ENCODE measurements at places on chromosomes 11 and 22.

- no peak for DNase-seq
Observed at GRCh38 chr11:95081412-95081811, 8.2 kb upstream of the ENDOD1 start.

GRCh38 chr11:133708547-133709051 is 136.7 kb downstream of the SPATA19 start:
- no peak for DNase-seq

GRCh38 chr22:19440411-19441195 is 6.9 kb downstream of the C22orf39 start:
- DNase-seq = no peak

DNA sequence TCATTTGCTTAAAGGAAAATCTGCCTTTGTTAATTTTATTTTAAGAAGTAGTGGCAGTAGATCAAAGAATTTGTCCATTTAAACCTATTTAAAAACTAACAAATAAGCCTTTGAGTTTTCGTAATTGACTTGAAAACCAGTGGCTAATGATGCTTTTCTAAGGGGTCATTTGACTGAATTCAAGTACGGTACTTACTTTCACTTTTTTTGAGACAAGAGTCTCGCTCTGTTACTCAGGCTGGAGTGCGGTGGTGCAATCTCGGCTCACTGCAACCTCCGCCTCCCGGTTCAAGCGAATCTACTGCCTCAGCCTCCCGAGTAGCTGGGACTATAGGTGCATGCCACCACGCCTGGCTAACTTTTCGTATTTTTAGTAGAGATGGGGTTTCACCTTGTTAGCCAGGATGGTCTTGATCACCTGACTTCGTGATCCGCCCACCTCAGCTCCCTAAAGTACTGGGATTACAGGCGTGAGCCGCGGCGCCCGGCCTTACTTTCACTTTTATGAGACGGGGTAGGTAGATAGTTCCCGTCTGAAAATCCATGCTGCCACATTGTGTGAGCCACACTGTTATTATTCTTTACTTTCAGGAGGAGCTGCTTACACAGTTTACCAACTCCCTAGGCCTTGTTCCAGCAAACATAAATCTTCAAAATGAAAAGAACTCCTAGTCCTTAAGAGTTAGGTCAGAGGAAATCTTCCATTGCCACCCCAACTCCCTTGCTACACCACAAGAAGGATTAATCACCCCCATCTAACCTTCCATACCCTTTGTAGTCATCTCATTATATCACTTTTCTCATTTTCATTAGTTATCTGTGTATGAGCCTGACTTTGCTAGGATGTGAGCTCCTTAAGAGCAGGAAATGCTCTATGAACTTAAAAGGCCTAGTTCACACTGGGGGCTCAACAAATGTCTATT is 926.6 kb upstream of the CCDC90B start:
- peak; percentile 5 for DNase-seq

GRCh38 chr22:46671824-46672432 is 51.7 kb downstream of the GRAMD4 start:
- DNase-seq = no peak

DNA sequence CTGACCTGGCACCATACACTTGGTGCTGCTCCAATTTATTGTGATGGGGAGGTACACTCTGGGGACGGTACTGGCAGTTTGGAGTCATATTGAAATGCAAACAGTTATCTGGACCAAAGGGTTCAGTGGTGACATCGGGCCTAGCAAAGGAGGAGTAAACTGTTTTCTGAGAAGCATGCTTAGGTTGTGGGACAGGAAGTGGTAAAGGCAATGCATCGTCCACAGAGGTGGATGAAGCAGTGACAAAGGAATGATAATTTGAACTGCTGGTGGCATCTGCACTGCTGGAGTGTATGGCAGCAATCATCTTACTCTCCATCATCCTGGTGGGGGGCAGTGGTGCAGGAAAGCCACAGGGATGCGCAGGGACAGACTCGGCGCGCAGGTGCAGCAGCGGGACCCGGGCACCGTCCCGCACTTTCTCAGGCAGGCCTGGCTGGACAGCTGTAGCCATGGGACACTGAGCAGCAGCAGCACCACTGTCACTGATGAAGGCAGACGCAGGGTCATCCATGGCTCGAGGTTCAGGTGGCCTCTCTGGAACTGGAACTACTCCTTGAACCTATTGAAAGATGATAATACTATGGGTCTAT is 28.0 kb upstream of the TP53AIP1 start:
- no peak for DNase-seq

- peak; percentile 20 for DNase-seq
Observed at GRCh38 chr22:37020192-37020479, 594 bp downstream of the MPST start.

DNA sequence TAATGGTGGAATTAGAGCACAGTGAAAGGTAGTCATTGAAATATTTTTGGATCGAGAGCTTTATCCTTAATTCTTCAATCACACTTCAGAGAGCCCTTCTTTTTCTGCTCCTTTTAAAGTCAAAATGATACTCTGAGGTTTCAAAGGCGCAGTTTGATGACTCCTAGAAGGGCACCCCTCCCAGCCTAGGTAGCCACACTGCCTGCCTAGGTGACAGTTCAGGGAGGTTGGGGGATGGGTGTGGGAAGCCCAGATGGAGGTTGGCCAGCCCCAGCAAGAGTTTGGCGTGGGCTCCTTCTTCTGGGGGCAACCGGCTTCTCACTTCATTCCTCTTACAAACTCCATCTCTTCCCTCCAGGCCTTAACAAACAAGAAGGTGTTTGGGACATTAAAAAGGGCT is 28.6 kb upstream of the PHF21A start:
- no peak for DNase-seq

- DNase-seq = no peak
Observed at GRCh38 chr11:115550291-115551059, 46.3 kb upstream of the CADM1 start.

- DNase-seq = no peak
Observed at GRCh38 chr11:85086504-85087284, 540.5 kb downstream of the DLG2 start.

DNA sequence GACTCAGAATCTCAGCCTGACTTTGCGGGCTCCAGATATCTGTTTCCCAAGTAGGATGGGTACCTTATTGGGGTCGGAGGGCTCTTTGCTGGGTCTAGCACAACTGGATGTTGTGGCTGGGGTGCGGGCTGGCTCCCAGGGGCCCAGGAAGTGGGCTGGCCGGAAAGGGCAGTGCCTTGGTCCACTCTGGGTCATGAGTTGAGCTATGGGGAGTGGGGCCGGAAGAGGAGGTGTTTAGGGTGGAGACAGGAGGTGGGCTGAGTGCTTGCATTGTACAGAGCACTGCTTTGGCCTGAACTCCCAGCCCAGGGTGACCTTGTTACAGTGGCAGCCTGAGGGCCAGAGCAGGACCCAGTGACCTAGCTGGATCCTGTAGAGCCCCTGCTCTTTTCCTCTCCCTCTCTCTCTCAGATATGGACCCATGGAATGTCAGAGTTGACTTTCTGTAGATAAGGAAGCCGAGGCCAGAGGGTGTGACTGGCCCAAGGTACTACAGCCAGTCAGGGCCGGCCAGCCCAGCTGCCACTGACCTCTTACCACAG is 13.2 kb downstream of the PHLDB1 start:
- no peak for DNase-seq

DNA sequence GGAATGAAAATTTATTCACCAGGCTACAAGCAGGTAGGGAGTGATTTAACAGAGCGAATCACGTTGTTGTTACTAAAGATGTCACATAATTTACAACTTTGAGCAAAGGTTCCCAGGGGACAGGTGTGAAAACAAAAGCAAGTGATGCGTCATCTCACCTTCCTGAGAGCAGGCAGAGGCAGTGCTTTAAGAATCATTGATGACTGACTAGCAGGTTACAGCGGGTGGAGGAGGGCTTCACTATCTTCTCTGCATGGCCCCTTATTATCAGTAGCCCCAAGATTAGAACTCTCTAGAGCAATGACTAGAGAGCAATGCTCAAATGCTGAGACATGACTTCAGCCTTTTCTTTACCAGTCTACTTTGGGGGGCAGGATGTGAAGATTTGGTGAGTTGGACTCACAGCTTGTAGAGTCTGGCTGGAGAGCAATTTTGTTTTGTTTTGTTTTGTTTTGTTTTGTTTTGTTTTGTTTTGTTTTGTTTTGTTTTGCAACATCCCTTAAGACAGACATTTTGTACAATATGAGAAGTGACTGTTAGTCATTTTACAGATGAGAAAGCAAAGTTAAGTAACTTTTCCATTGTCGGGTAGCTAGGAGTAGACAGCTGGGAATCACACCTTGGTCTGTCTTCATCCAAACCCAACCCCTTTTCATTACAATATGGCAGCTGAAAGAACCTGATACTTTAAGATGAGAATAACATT is 84.8 kb downstream of the SLC1A2 start:
- DNase-seq = no peak

DNA sequence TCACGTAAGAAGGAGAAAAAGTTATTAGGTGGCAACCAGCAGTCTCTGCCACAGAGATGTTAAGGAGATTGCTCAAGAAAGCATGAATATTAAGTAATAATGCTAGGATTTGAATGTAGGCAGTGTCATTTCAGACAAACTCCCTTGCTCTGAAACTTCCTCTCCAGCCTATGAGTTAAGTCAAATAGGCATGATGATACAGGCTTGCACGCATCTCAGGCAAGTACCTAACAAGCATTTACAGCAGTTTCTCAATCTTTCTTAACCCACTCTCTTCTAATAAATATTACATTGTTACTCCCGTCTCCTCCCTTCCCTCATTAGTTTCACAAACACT is 72.7 kb downstream of the RAB38 start:
- no peak for DNase-seq

GRCh38 chr11:67634366-67635230 is 4.9 kb upstream of the NUDT8 start:
- no peak for DNase-seq

GRCh38 chr22:47114813-47115517 is 352.5 kb downstream of the TBC1D22A start:
- no peak for DNase-seq

DNA sequence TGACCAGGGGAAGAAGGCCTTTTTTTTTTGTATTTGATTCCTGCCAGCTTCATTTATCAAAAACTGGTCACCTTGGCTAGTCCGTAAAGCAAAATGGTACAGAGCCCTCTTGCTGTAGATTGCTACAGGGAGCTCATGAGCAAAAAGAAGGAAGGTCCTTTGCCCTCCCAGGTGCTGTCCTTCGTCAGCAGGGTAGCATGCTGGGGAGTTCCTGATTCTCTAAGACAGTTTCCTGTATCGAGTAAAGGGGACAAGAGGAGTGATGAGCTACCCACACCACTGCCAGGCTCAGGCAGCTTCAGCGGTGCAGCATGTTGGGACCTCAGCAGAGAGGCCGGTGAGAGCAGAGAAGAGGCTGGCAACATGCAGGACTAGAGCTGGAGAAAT is 67.8 kb upstream of the CSNK2A3 start:
- no peak for DNase-seq

GRCh38 chr22:46789992-46790391 is 27.5 kb downstream of the TBC1D22A start:
- no peak for DNase-seq

DNA sequence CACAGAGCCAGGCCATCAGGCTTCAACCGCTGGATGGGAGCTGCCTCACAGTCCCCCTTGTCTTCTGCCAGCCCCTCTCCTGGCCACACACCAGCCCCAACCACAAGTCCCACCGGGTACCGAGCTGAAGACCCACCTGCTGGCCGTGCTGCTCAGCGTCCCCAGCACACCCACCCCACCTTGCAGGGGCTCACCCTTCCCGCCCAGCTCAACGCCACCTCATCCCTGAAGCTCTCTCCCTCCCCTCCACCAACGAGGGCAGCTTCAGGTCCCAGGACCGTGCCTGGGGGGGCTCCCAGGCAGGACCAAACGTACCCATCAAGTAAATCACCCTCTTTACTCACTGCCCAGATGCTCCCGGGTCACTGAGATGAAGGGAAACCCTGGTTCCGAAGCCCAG is 141.0 kb downstream of the CRYBB2 start:
- DNase-seq = no peak

DNA sequence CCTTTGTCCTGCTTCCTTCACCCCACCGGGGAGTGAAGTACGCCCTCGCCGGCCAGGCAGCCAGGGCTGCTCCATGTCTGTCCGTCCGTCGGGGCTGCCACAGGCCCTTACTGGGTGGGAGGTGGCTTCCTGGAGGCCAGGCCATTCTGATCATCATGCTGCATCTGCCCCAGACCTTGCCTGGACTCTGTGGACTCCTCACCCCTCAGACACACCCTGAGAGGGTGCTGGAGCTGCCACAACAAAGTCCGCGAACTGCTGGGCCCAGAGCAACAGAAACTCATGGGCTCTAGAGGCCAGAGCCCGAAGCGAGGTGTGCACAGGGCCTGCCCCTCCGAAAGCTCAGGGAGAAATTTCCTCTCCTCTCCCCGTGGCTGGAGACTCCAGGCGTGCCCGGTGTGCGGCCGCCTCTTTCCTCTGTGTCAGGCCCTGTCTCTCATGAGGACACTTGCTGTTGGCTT is 124.2 kb downstream of the KCNQ1OT1 start:
- DNase-seq = no peak

- no peak for DNase-seq
Observed at GRCh38 chr22:22050141-22050775, 67.7 kb upstream of the TOP3B start.

- no peak for DNase-seq
Observed at GRCh38 chr11:111206472-111206871, 39.1 kb upstream of the POU2AF2 start.

DNA sequence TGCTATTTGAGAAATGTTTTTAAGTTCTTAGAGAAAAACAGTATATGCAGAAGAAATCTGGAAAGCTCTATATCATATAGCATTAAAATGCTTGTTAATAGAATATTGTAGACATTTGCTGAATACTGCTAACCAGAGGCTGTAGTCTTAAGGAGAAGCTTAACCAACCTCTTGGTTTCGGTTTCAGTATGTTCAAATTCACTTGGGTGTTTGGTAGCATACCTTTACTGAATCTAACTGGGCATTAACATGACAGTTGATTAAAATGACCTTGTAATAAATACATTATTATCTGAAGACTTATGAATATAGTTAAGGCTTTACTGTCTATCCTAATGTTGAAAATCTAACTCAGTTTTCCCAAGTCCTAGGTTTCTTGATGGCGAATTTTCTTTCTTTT is 5.4 kb downstream of the PCF11 start:
- DNase-seq = no peak

DNA sequence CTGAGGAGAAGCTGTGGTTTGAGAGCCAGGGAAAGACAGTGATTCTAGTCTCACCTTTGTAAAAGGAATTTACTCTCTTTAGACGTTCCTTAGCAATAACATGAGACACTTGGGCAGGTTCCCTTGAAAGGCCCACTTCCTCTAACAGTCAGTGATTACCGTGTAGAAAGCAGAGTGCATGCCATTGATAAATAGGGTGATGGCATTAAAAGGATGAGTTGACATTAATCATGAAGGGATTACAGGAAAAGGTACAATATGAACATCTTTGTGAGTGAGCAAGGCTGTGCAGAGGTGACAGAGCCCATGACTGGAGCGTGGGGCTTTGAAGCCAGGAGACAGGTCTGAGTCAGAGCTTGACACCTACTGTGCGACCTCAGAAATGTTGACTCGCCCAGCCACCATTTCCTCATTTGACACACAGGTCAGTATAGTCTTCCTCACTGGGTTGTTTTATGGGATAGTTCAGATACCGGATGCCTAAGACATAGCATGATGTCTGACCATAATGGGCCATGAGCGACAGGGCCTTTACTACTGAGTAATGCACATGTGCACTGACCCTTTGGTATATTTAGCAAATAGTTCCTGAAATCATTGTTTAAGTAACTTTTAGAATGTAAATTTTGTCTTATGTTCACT is 341.7 kb upstream of the MTNR1B start:
- no peak for DNase-seq
